ENCODE measurements at places on chromosomes 11 and 22.

DNA sequence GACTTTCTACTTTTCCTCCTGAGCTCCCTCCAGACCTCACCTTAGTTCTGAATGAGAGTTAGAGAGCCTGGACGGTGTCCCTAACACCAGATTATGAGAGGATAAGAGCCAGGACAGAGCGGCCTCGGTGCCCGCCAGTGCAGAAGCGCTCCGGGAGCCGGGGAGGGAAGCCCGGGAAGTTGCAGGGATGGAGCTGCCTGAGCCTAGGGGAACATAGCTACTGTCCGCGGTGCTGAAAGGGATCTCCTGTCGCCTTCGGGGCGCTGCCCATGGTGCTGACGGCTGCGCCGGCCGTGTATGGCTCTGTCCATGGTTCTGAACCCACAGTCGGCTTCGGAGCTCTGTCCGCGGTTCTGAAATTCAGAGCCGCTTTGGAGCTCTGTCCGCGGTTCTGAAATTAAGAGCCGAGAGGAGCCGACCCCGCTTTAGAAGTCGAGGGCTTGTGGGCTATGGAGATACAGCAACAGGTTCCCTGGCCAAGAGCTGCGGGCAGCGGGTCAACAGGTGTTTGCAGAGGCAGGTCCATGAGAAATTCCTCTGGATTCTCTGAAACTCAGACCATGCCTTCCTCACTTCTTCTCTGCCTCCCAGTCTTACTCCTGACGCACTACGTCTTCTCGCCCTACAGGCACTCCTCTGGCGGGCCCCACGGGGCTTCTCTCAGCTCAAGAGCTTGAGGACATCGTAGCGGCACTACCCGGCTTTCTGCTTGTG, 814 bp downstream of the NPAS4 start:
- DNase-seq: no peak

DNA sequence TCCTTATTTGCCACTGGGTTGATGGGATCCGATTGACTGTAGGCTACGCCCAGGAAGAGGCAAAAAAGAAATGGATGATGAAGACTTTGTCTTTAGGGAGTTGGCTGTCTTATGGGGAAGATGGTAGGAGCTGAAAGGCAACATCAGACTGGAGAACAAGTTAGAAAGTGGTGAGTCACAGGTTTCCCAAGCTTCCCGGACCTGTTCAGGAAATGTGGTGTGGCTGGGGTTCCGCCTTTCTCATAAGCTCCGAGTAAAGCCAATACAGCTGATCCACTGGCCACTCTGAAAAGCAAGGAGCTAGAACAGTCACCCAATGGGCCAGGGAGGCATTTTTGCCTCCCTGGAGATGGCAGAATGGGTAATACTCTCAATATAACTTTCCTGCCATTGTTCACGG, 194.5 kb downstream of the SNX19 start:
- no peak for DNase-seq

DNA sequence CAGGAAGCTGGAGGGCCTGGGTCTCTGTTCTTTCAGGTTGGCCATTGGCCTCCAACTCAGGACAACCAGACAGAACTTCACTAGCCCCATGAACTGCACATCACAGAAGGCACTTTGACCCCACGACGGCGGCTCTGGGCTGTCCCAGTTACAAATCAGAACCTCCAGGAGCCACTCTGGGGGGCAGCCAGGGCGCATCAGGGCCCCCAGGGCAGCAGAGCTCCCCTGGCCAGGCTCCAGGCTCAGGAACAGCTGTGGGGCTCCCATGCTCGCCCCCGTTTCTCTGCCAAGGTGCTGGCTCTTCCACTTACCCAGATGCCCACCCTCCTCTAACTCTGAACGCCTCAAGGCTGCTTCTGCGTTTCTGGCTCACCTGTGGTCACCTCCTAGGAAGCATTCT, 25.5 kb downstream of the TOLLIP start:
- no peak for DNase-seq

DNA sequence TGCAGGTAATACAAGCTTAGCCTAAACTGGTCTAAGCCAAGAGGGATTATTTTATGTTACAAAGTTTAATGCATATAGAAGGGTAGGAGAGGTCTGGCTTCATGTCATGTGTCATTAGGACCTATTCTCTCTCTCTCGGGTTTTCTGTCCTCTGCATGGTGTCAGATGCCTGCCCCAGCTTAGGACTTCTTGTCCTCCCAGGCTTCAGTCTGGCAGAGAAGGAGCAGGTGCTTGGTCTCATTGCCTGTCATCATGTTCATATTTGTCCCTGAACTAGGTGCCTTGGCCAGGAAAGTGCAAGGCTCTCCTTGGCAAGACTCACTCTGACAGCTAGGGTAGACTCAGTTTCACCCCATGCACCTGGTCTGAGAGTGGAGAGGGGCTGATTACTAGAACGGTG, 126.3 kb downstream of the ADAMTS15 start:
- no peak for DNase-seq

- peak; percentile 38 for DNase-seq
These were observed 109.6 kb downstream of the SCN3B start for GRCh38 chr11:123544631-123545375.

- DNase-seq: no peak
These were observed 17.4 kb downstream of the RASD2 start for GRCh38 chr22:35558031-35558430.

DNA sequence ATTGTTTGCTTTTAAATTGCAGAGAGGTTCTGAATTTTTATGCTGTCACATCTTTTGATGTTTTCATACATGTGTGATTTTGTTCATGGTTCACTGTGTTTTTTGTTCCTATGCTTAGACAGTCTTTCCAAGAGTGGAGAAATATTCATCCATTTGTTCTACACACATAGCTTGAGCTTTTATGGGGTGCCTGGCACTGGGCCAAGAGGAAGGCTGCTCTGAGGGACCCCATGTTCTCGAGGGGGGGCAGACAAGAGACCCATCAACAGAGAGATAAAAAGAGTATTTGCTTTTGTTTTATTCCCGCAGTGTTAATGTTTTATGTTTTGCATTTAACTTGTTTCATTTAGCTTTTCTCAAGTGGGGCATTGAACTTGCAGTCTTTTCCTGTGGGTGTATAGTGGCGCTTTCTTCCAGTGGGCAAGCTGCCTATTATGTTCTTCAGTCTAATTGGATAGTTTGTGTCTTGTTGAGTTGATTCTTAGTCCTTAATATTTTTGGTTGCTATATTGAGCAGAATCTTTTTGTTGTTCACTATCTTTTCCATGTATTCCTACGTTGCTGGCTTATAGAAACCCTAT, 57.7 kb downstream of the CABIN1 start:
- peak; percentile 78 for DNase-seq

- peak; percentile 82 for DNase-seq
These were observed 15.4 kb downstream of the FAM83F start for GRCh38 chr22:40009951-40010671.

GRCh38 chr11:80173371-80174136, 732.7 kb upstream of the TENM4 start:
- no peak for DNase-seq

GRCh38 chr11:118247041-118247440, 5.1 kb downstream of the MPZL3 start:
- DNase-seq: no peak

DNA sequence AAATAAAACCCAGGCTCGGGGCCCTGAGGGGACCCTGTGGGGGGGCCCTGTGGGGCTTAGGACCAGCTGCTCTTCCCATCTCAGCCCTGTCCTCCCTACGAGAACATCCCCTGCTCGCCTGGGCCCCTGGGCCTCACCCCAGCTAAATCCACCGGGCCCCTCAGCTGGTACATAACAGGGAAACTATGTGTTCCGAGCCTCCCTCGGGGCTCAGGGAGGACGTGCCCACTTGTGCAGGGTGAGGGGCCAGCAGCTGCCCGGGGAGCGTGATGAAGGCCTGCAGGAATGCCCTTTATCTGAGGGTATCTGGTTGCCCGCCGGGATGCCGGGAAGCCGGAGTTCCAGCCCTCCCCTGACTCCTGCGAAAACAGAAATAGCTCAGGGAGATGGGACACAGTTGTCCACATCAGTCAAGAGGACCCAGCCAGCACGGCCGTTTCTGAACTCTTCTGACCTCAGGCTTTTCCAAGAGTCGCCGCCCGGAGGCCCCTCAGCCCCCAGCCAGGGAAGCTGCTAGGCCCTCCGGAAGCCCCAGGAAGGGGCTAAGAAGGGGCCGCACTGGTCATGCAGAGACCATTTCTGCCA, 20.6 kb downstream of the MRPL23 start:
- DNase-seq: no peak

GRCh38 chr22:17371448-17371847, 2.2 kb downstream of the CECR2 start:
- DNase-seq: no peak

- DNase-seq: no peak
These were observed 4.7 kb upstream of the AP1B1 start for GRCh38 chr22:29393019-29393608.

GRCh38 chr22:38657045-38657909, 839 bp downstream of the CBY1 start:
- no peak for DNase-seq

GRCh38 chr11:2581931-2582350, 117.9 kb downstream of the KCNQ1OT1 start:
- no peak for DNase-seq

DNA sequence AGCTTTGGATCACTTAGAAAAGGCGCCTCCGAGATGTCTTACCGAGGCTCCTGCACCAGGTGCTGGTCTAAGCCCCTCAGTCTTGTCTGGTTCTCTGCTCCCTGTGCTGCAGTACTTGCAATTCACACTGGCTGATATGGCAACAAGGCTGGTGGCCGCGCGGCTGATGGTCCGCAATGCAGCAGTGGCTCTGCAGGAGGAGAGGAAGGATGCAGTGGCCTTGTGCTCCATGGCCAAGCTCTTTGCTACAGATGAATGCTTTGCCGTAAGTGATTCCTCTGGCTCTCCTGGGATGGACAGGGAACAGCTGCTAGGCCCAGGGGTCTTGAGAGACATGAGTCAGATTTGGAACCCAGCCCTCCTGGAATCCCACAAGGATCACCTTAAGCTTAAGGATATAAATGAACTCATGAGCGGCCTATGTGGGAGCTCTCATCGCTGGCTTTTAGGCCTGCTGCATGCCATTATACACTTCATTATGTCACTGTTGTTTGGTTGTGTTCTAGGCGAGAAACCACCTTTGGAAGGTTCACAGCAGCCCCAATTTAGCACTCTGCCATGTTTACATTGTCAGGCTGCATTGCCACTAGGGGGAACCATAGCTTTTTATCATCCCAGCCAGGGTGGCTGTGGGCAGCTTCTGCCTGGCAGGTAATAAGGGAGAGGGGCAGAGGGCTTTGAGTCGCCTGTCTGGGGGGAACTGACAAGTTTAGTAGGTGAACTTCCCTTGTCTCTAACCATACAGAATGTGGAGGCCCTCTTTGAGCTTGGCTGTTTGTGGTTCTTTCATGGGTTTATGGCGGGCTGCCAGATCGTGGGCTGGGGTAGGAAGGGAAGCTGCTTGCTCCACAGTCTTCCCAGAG, 8.5 kb downstream of the ACAD8 start:
- DNase-seq: peak; percentile 42

GRCh38 chr22:28826921-28827320, 26.6 kb upstream of the XBP1 start:
- no peak for DNase-seq

DNA sequence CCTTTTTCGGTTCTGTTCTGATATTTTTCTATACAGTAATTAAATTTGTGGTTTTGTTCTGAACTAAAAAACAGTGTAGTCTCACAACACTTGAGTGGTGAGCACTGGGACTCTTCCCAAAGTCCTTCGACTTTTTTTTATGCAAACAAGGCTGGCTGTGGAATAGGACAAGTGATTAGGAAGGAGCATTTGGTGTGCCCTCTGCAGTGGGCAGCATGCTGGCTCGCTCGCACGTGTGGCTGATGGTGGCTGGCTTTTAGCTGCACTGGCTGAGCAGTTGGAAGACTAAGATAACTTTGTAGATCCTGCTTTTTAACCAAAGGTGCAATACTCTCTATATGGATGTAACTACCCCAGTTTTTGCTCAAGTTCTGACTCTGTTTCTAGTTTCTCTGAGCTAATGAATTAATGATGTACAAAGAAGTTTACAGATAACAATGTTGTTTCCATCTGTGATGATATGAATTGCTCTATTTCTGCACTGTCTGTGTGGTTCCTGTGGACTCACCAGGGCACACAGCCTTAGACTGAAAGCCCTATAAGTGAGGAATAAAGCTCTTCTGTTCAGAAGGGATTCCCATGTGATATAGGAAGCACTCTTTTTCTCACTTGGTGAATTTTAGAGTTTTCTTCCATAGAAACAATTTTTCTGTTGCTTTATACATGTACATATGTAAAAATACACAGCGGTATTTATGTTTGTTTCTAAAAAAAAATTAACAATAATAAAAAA, 143.1 kb upstream of the RASSF10 start:
- peak; percentile 22 for DNase-seq

- DNase-seq: no peak
These were observed 62.2 kb upstream of the TENM4 start for GRCh38 chr11:79503028-79503427.

- DNase-seq: no peak
These were observed 49.2 kb upstream of the SESN3 start for GRCh38 chr11:95279921-95280868.

DNA sequence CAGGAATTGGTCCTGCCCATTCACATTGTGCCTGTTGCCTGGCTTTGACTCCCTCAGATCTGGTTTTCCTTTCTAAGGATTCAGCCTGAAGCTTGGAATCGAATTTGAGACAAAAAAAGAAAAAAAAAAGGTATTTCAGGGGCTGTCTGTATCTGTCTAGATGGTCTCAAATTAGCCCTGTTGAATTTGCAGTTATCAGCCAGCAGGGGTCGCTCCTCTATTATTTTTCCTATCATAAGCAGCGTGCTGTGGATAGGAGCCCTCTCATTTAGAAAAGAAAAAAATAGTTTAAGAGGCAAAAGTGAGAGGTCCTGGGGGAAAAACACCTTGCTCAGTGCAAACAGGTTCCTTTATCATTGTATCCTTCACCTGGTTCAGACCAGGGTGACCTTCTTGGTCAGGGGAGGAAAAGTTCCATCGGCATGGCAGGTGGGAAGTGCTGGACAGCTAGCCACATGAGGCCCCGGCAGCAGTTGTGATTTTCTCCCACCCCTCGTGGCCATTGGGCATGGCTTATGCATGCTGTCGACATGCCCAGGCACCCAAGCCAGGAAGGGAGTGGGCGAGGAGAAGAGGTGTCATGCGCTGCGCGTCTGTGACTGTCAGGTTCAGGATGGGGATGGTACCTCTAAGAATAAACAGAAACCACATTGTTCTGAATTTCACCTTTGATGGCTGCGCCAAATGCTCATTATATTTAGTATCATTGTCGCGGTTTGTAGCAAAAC, 13.1 kb downstream of the OR5AK2 start:
- no peak for DNase-seq

- no peak for DNase-seq
These were observed 26.5 kb downstream of the CWC15 start for GRCh38 chr11:94946812-94947211.

All from NCI-H1092 treated with DMSO at 0.1 percent for 48 hours (cell line).